ENCODE measurements at places on chromosomes 7 and 10. TPM values are rescaled to one million over a fixed set of nuclear protein-coding genes. Genes with fewer than 3 reads are reported as not detected.

SLC25A28 gene
- 55.0 TPM for total RNA-seq

TMEM26 gene
- not detected for total RNA-seq

TUBB8 gene
- not detected for total RNA-seq

DTX2 gene
- 22.4 TPM for total RNA-seq

COL28A1 gene
- not detected for total RNA-seq

PNLIPRP1 gene
- total RNA-seq: not detected

ADCY1 gene
- 1.2 TPM for total RNA-seq

ELMO1 gene
- total RNA-seq: 173 TPM

GIMAP7 gene
- 36.9 TPM for total RNA-seq

STK32C gene
- total RNA-seq: 15.8 TPM

NAT16 gene
- total RNA-seq: not detected

MAGI2 gene
- total RNA-seq: 0.12 TPM

NKX6-2 gene
- not detected for total RNA-seq

SCART1 gene
- total RNA-seq: 1.7 TPM

CPXM2 gene
- not detected for total RNA-seq

OR2A12 gene
- not detected for total RNA-seq
